Aortic smooth muscle cell (primary cell): ENCODE measurements at places on chromosomes 3 and 15. TPM values are rescaled to one million over a fixed set of nuclear protein-coding genes. Genes with fewer than 3 reads are reported as not detected.

The DNASE1L3 gene
- total RNA-seq: not detected in 2 replicates

The HTR3E gene
- total RNA-seq: not detected in 2 replicates

The ATP13A5 gene
- not detected in 2 replicates for total RNA-seq

The LIPH gene
- total RNA-seq: 0.87 and 2.0 TPM in 2 replicates

The GATA2 gene
- total RNA-seq: 3.3 and 4.1 TPM in 2 replicates

The GPR27 gene
- total RNA-seq: 0.13 TPM in 1 of 2 replicates, not detected in the other

The CPEB1 gene
- 11.8 and 14.8 TPM in 2 replicates for total RNA-seq

The PLSCR5 gene
- total RNA-seq: not detected in 2 replicates

The IL17RD gene
- total RNA-seq: 0.26 and 0.56 TPM in 2 replicates

The RASL12 gene
- 0.06 TPM in 1 of 2 replicates, not detected in the other for total RNA-seq

The IL16 gene
- total RNA-seq: 0.37 and 0.40 TPM in 2 replicates

The PLA2G4E gene
- total RNA-seq: not detected in 2 replicates

The SNURF gene
- 53.5 and 57.7 TPM in 2 replicates for total RNA-seq

The FGF12 gene
- 0.12 and 0.13 TPM in 2 replicates for total RNA-seq

The WNT7A gene
- total RNA-seq: not detected in 2 replicates

The GOLGA8S gene
- total RNA-seq: under 0.01 and 0.06 TPM in 2 replicates

The SERPINI2 gene
- total RNA-seq: not detected in 2 replicates

The ITGB5 gene
- 543 and 583 TPM in 2 replicates for total RNA-seq

The C2CD4A gene
- total RNA-seq: 0.06 and 0.26 TPM in 2 replicates

The CCRL2 gene
- 0.87 and 1.7 TPM in 2 replicates for total RNA-seq

The IL17RB gene
- total RNA-seq: not detected in 2 replicates

The PCBP4 gene
- 36.2 and 41.3 TPM in 2 replicates for total RNA-seq

The STRIT1 gene
- not detected in 2 replicates for total RNA-seq

The VPS13C gene
- 79.4 and 84.7 TPM in 2 replicates for total RNA-seq

The SLC22A14 gene
- 0.12 and 0.13 TPM in 2 replicates for total RNA-seq

The IQCB1 gene
- 12.4 and 13.2 TPM in 2 replicates for total RNA-seq

The LRRC34 gene
- total RNA-seq: 3.4 and 3.8 TPM in 2 replicates

The RLBP1 gene
- total RNA-seq: not detected in 2 replicates

The PRR20G gene
- not detected in 2 replicates for total RNA-seq

The PLSCR4 gene
- total RNA-seq: 76.5 and 99.1 TPM in 2 replicates

The SEMA6D gene
- total RNA-seq: 7.1 and 8.1 TPM in 2 replicates

The GP9 gene
- total RNA-seq: not detected in 2 replicates

The LRRIQ4 gene
- total RNA-seq: 0.06 TPM in 1 of 2 replicates, not detected in the other
